ENCODE measurements at places on chromosomes 6 and 20.

GRCh38 chr6:74899416-74899815, 306.4 kb downstream of the COL12A1 start:
- DNase-seq, result no peak

GRCh38 chr6:40588480-40588879, 1.3 kb upstream of the LRFN2 start:
- DNase-seq, result no peak

DNA sequence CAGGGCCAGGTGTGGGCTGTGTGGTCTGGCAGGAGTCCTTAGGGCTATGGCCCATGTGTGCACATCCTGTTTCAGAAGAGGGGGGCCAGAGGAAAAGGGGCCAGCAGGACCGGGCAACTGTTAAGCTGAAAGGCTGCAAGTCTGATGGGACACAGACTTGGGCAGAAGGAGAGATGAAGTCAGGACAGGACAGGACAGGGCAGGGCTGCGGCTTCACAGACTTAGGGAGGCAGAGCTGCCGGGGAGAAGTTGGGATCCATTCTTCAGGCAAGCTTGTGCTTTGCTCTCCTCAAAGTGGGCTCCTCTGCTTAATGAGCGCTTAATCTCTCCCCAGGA, 28.7 kb downstream of the MOCS1 start:
- DNase-seq, result no peak

- DNase-seq, result no peak
These were observed 23.5 kb upstream of the IBTK start for GRCh38 chr6:82270881-82271635.

DNA sequence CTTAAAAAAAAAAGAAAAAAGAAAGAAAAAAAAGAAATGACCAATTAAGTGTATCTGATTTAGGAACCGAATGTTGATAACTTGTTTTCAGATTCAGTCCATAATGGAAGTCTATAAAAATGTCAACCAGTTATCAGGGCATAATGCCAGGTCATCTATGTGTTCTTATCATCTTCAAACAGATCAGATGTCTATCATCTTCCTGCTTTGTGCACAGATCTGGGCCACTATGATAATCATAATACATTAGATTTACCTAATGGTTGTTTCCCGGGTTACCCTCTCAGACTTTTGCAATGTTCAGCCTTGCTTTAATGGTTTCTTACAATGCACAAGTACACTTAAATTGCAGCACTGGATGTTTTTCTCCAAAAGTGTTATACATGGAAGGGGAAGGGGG, 100.6 kb downstream of the NKAIN2 start:
- no peak for DNase-seq

- no peak for DNase-seq
These were observed 93.9 kb upstream of the OGFRL1 start for GRCh38 chr6:71194724-71195123.

DNA sequence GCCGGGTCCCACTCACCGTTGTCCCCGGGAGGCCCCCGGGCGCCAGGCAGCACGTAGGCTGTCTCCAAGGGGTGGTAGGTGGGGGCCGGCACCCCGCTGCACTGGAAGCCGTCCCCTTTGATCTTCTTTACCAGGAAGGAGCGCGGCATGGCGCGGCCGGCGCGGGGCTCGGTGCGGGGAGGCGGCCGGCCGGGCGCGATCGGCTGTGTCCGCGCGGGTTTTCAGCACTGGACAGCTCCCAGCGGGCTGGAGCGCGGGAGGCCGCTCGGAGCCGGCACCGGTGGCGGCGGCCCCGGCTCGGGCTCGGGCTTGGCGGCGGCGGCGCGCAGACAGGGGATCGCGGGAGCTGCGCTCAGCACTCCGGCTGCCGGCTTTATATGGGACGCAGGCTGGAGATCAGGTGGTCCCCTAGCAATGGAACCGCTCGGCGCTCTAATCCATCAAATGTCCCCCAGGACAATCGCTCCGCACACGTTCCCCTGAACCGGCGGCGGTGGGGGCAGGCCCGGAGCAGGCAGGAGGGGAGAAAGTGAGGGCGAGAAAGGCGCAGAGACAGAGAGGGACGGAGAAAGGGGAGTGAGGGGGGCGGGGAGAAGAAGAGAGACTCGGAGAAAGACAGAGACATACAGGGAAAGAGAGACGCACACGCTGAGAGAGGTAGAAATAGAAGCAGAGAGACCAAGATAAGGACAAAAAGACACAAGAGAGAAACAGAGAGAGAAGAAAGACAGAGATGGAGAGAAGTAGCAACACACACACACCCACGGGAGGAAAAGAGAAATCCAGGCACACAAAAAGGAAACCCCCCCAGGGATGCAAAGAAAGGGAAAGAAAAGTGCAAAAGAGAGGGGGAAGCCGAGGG, at the start of gene SCRT2:
Gene SCRT2, minus strand, starts transcription at position 350 of the 862 bp plus-strand sequence. Its CDS starts 201 bp downstream, at position 149.
- DNase-seq, result peak; percentile 6

GRCh38 chr20:56724241-56724757, 95.2 kb downstream of the TFAP2C start:
- DNase-seq, result no peak

DNA sequence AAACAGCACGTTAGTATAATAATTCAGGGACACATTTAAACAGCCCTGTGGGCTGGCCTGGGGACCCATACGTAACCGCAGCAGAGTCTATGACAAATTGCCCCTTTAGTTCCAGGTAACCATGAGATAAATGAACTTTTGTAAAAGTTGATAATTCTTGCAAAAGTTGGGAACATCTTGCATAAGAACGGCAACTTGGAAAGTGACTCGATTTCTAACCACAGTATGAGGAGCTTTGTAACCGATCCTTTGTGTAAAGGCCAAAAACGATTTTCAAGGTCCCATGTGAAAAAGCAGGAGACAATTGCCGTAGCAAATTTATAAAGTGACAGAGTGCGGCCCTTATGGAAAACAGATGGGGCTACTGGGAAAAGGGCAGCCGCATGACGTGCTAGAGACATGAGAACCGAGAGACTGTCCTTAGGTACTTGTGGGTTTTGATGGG, 81.6 kb downstream of the PSMG4 start:
- DNase-seq, result no peak

Data from nucleus accumbens (tissue), 56 donors.